ENCODE measurements at places on chromosomes 7 and 10.
A peak's percentile ranks its signal among the peaks of the same experiment; 100 is the strongest.

GRCh38 chr7:42939457-42940240, 7.5 kb downstream of the MRPL32 start:
- no peak for DNase-seq

DNA sequence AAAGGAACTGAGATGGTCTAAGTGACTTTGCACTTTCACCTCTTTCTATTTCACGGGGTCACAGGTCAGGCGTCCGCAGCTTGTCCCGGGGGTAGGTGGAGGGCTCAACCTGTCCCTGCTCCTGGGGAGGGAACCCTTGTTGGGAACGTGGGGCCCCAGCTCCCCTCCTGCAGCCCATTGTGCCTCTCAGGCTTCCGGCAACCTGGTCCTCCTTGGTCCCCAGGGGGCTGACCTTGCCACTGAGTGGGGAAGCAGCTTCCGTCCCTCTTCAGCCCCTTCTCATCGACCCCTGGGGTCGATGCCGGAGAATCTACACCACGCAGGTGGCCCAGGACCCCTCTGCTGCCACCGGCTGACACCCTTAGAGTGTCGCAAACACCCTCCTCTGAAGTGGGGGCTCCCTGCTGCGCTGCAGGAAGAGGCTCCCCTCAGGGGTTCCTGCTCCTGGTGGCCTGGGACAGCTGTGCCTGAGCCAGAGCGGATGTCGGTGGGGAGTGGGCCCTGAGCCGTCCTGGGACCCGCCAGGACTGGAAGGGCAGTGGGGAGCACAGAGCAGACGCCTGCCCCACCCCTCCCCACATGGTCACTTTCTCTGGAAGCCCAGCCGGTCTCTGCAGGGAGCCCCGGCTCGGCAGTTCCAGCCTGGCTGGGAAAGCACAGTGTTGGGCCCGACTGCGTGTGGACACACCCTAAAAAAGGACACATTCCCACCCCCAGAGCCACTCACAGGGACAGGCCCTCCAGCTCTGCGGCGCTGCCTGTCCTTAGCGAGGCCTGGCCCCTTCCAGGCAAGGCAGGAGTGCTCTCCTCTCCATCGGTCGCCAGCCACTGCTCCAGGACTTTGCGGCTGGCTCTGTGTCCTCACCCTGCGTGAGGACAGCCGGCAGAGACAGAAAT, 357.5 kb upstream of the SHH start:
- DNase-seq = no peak

- DNase-seq = no peak
These were observed 351.8 kb upstream of the FZD8 start for GRCh38 chr10:35993591-35994515.

- no peak for DNase-seq
These were observed 3.3 kb downstream of the FBXO24 start for GRCh38 chr7:100589341-100589947.

DNA sequence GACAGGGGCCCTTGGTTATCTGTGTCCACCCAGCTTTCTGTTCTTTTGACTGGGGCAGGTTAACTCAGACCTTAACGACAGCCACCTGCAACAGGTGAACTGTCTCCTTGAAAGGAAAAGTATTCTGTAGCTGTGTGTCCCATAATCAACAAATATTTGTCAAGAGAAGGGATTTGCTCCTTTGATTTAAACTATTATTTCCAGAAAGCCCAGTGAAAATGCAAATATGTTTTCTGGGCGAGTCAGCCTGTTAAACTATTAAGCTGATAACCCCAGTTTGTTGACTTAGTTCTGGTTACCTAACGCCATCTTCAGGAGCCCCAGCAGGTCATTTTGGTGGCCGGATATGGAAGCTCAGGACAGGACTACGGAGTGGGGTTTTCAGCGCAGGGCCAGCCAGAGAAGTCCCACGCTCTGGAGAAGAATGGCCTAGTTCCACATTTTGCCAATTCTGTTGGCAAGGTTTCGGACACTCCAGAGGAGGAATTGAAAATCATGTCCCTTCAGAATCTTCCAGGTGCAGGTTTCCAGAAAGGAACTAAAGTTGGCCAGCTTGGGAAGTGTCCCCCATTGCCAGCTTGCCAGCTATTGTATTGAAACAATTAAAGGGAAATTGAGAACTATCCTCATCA, 54.5 kb downstream of the ADRA2A start:
- no peak for DNase-seq

DNA sequence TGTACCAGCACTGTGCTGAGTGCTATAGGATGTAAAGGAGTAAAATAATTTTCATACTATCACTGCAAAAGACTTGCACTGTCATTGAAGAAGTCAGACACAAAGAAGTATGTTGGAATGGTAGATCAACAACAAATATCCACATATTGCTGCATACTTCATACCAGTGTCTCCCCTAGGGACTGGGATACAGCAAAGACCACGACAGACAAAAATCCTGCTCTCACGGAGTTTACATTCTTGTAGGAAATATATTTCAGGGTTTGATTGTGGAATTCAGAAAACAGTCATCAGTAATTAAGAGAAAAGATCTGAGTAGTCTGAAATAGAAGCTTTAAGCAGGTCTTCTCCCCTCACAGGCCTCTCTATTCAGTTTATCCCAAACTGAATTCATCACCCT, 49.4 kb upstream of the PLXNA4 start:
- no peak for DNase-seq

GRCh38 chr7:30476459-30477145, 2.0 kb downstream of the NOD1 start:
- no peak for DNase-seq

GRCh38 chr7:38147005-38147404, 31.0 kb upstream of the STARD3NL start:
- no peak for DNase-seq

GRCh38 chr10:44923611-44924010, 12.5 kb downstream of the TMEM72 start:
- DNase-seq = no peak

GRCh38 chr10:77926566-77927401, at the start of gene DLG5:
DLG5 (minus strand) TSS chr10:77926755; CDS start chr10:77926520, 235 bp downstream.
- no peak for DNase-seq

DNA sequence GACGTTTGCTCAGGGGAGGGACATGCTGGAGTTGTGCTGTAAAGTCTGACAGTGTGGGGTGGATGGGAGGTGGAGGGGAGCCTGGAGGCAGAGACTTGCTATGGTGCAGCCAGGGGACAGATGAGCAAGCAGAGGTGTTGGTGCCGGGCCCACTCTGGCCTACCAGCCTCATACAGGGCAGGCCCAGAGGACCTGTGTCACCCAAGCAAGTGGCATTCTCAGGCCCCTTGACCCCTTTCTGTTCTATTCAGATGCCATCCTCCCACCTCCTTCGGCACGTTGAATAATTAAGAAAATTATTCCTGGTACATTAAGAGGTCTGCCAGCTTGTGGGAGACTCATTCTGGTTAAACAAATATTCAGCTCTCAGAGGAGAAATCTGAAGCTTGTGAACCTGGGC, 8.5 kb downstream of the WDFY4 start:
- no peak for DNase-seq

DNA sequence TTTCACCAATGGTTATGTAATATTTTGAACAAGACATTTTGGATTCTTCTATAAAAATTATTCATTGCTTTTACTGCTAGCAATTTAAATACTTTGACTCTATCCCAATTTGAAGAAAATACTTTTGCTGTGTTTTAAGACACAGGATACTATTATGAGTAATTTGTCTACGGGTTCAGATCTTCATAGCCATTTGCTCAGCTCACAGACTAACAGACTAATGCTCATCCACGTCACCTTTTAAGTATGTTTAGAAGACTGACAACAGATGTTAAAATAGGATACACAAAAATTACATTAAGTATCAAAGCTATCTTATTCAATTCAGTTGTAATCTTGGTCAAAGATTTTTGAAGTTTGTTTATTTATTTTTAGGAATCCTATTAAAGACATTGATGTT, 251.3 kb upstream of the CHRM2 start:
- DNase-seq = no peak

- no peak for DNase-seq
These were observed 282.9 kb downstream of the BICC1 start for GRCh38 chr10:58795560-58795959.

DNA sequence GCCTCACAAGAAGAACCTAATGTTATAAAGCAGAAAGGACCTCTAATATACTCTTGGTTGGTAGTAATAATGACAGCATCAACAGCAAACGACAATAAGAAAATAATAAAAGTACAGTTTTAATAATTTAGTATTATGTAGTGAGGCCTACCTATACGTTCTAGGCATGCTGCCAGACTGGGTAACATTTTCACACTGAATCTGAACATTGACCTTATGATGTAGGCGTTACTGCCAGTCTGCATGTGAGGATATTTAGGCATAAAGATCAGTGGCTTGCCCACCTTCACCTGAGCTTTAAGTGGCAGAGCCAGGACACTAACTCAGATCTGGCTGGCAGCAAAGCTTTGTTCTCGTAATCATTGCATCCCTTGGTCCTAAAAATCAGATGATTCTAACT, 2.5 kb downstream of the FGL2 start:
- DNase-seq = no peak

DNA sequence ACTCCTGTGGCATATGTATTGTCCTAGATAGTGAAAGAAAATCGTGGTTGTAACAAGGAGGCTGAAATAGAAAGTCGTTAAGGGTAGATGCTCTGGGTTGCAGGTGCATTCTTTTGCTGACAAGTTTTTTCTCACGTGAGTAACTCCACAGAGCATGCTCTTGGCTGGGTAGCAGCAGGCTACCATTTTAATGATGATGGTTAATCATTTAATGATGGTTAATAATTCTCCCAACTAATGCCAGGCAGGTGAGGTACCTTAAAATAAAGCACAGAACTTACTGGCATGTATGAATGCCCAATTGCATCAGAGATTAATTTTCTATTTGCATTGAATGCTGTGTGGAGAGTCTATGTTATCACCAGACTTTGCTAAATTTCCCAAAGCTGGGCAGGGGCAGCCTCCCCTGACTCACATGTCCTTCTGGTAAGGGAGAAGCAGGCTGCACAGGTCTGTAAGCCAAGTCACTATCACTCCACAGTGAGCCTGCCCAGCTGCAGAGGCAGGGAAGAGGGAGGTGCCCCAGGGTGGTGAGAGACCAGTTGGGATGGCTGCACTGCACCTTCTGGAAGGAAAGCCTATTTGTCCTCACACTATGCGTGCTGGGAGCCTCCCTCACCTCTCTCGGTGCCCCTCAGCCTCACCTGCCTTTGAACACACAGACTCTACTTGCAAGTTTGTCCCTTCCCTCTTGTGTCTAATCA, 287.0 kb upstream of the IGFBP3 start:
- DNase-seq = no peak

DNA sequence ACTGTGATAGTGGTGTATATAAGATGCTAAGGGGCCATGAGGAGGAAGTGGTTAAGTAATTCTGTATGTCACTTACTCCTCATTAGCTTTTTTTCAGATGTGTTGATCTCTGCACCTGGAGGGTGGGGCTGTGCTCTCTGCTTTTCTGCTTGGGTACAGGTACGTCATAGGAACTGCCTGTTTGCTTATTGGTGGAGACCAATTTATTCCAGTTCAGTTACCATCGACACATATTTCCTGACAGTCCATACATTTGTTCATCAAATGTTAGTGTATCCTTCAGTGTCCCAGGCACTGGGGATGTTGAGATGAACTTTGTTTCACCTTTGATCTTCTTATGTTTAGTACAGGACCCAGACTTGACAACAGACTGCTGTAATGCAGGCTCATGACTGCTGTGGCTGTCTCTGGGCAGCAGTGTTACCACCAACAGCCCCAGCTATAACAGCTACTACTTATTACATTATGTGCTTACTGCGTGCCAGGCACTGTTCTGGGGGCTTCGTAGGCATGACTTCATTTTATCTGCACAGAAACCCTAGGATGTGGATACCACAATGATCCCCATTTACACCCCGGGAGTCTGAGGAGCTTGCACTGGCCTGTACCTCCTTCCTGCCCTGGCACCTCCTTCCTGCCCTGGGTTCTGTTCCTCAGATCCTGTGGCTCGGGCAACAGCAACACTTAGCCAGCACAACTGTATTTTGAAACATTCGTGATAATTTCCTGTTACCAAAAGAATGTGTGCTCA, 87.4 kb downstream of the BUB3 start:
- DNase-seq = peak; percentile 3

DNA sequence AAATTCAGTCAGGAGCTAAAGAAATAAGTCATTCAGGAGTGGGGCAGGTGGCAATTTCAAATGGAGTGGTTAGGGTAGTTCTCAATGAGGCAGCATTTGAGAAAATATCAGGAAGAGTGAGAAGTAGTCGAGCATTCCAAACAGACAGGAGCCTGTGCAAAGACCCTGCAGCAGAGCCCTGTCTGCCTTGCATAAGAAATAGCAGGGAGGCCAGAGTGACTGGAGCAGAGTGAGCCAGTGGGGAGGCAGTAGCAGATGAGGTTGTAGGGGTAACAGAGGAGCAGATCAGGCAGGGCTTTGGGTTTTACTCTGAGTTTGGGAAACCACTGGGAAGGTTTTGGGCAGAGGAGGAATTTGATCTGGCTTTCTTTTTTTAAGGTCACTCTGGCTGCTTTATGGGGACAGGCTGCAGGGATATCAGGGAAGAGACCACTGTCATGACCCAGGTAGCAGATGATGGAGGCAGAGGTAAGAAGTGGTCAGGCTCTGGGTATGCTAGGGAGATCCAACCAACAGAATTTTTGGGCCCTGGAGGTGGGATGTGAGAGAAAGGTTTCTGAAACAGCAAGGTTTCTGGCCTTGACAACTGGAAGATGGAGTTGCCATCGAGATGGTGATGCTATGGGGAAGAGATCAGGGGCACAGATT, 1.3 kb upstream of the BLVRA start:
- no peak for DNase-seq

- no peak for DNase-seq
These were observed 217.4 kb downstream of the LRMDA start for GRCh38 chr10:75648854-75649253.

GRCh38 chr7:41925946-41926345, 223.1 kb upstream of the INHBA start:
- no peak for DNase-seq

GRCh38 chr7:44638611-44639557, 32.5 kb downstream of the OGDH start:
- DNase-seq = peak; percentile 79

DNA sequence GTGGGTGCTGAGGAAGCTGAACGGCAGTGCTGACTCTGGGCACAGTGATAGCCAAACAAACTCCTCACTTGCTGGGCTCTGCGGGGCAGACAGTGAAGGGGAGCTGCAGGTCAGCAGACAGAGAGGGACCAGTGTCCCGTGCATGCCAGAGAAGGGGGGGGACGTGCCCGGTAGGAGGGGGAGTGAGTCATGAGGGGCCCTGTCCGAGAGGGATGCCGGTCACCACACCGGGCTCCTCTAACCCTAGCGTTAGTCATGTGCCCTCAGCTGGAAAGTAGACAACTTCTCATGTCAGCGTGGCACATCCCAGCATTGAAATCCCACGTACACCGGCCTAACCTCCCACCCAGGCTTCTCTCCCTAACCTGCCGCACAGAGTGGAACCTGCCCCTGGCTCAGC, 117.1 kb upstream of the DPP6 start:
- no peak for DNase-seq

DNA sequence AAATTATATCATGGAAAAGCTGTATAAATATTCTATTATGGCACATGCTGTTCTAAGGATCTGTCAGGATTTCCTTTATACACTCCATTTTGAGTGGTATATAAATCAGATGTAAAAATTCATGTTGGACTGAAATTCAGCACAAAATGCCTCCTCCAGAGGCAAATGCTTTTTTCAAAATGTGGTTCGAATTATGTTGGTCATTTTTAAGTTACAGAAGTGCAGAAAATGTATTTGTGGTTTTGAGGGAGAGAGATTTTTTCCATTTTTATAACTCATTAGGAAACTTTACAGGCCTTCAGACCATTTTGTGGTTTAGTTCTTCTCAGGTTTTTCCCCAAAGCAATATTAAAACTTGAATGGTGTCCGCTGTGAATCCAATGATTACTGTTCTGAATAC, 2.9 kb downstream of the PPP1R3A start:
- no peak for DNase-seq

All from activated T-cell treated with anti-CD3 and anti-CD28 coated beads for 24 hours (primary cell).